ENCODE measurements at places on chromosomes 1 and 21.

DNA sequence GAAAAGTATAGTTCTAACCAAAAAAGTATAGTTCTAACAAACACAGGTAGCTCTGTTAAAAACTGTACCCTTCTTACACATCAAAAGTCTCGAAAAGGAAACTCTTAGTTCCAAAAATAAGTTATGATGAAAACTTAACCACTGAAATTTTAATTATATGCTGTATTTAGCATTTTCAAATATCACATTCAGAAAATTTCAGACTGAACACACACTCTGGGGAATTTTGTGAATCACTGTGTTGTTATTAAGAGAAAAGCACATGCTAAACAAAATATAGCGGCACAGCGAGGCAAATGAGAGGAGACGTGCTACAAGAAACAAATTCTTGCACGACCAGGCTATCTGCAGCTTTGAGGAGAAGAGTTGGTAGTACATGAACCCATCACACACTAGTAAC is 30.4 kb downstream of the VAV3 start:
- DNase-seq = no peak

DNA sequence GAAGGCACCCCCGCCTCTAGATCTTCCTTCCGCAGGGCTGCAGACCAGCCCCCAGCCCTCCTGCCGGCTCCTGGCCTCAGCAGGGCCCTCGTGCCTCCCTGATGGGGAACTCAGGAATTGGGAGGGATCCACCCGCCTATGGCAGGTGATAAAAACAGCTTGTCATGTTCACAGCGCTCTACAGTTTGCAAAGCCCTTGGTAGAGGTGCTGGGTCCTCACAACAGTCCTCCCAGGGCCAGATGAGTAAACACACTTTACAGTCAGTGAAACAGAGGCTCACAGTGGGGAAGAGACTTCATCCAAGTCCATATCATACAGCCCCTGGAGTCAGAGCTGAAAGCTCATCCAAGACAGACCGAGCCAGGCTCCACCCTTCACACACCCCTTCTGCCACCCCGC is 97.0 kb upstream of the IFFO2 start:
- DNase-seq = no peak

DNA sequence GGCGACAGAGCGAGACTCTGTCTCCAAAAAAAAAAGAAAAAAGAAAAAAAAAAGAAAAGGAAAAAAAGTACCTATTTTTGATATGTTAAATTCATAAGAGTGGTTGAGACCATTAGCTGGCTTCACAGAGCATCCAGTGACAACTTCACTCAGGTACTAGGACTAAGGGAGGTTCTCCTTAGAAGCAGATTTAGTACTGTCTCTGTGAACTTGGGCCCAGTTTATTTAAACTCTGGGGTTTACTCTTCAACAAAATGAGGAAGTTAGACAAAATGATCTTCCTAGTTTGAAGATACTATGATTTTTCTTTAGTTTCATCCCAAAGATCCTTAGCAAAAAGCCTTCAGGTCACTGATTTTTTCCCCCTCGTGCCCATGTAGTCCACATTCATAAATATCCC is 21.2 kb downstream of the MACO1 start:
- no peak for DNase-seq

DNA sequence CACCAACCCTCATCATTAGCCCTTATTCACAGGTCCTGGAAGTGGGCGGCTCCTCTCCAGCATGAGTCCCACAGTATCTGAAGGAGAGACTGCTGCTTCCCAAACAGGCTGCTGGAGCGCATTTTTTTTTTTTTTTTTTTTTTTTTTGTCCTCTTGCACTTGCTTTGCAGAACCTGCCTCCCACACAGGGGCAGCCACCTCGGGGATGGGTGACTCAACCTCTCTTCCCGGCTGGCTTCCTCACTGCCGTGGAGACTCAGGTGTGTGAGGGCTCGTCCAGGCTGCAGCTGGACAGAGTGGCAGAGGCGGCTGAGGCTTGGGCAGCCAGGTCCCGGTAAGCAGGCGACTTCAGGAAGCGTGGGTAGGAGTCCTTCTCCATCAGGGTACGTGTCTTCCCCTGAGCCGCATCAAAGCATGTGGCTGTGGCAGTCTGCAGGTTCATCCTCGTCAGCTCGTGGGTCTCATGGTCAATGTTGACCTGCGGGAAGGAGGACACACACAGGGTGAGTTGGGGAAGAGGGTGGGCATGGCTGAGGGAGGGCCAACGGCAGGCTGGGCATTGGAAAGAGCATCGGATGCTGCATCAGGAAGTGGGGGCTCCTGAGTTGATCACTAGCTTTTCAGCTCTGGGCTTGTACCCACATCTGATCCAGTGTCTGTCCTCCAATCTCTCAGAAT is 4.0 kb downstream of the RGS16 start:
- no peak for DNase-seq

DNA sequence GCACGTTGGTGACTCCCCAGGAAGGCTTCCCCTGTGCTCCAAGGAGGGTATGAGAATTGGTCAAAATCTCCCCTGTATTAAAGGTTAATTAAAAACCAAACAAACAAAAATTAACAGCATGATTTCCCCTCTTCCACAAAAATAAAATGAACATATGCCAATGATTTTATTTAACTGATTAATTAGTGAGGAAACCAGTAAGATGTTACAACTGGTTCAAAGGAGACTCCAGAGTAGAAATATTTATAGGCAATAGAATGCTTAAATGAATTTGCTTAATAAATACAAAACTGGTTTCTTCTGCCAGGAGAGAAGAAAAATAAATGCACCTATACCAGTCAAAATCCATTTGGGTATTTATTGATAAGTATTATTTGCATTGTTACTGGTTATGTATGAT is 249.5 kb upstream of the DEPDC1 start:
- no peak for DNase-seq

DNA sequence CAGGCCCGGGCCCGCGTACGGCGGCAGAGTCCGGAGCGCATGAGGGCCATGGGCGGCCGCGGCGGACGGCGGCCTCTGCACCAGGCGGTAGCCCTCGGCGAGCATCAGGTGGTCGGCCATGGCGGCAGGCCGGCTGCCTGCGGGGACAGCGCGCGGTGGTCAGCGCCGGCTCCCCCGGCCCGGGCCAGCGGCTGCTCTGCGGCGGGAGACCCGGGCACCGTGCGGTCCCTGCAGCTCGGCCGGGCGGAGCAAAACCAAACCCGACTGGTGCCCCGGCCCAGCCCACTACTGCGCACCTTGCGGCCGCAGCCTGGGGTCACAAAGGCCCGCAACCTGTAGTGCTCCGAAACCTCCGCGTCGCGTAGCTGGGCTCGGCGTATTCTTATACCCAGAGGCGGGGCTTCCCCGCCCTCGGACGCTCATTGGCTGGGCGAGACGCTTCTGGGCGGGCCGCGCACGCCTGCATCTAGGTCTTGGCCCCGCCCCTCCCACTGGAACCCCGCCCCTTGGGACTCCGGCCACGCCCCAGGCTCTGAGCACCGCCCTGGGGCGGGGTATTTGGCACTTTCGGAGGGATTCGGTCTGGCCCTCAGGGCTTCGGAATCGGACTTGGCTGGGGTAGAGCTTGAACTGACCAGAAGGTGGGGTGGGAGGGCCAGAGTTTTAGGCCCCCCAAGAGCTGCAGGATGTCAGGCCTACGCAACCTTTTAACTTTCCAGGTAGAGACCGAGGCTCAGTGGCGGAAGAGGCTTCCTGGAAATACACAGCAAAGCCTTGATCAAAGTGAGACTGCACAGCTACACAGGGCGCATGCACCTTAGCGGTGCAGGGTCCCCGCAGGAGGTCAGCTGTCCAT is at the start of gene CITED4:
Gene CITED4 (minus strand): TSS at position 356 of the 856 bp plus-strand sequence. CDS start 236 bp downstream, at position 120.
- DNase-seq = peak; percentile 96

- DNase-seq = no peak
Measured at GRCh38 chr1:169395955-169396354, 28.0 kb downstream of the BLZF1 start.

DNA sequence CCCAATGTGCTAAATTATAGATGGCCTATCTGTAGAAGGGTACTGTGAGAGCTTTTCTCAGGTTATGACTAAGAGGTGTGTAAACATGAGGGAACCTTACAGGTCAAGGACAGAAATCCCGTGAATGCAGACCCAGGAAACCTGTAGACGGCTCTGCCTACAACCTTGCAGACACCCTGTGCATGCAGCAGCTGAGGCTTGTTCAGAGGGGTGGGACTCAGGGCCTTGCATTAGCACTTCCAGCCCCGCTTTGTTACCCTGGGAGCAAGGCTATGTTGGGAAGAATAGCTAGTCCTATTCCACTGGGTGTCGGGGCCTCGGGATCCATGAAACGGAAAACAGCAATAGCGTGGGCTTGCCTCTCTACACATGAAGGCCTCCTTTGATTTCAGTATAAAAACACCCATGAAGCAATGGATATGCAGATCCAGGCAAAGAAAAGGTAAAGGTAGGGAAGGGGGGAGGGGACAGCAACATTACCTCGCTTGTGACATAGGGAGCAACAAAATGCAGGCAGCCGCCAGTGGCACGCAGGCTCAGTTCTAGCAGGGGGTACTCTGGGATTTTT is 9.5 kb upstream of the NDUFS5 start:
- DNase-seq = no peak

DNA sequence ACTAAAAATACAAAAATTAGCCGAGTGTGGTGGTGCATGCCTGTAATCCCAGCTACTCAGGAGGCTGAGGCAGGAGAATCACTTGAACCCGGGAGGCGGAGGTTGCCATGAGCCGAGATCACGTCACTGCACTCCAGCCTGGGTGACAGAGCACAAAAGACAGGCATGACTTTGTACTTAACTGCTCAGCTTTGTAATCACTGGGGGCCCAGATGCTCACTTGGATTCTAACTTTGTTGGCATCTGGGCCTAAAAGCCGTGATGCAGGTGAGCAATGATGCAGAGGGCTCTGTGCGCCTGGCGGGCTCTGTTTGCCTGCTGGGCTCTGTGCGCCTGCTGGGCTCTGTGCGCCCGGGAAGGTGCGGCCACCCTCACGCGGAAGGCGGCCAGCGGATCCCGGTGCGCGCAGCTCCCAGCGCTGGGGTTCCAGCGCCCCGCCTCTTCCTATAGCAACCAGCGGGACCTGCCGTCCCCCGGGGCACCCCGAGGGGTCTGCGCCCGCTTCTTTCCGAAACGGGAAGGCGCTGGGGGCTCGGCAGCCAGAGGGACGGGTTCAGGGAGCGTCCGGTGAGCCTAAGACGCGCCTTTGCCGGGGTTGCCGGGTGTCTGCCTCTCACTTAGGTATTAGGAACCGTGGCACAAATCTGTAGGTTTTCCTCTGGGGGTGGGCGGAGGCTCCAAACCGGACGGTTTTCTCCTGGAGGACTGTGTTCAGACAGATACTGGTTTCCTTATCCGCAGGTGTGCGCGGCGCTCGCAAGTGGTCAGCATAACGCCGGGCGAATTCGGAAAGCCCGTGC is 31.7 kb downstream of the PRMT2 start:
- no peak for DNase-seq

GRCh38 chr21:42097274-42097673 is 26.2 kb downstream of the UMODL1 start:
- no peak for DNase-seq

DNA sequence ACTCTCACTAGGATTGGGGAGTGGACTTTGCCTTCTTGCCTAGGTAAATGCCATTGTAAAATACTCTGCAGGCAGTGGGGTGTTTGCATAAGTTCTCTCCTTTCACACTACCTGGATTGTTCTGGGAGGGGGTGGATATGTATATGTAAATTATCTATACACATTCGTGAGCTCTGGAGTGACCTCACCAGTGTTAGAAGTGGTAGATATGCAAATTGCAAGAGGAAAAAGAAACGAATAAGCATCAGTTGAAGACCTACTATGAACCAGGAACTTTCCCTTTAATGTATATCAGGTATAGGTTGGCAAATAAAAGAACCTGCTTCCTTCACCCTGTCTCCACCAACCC is 1.5 kb upstream of the ARHGEF11 start:
- DNase-seq = no peak

- DNase-seq = no peak
Measured at GRCh38 chr1:115258302-115258866, 79.7 kb downstream of the NGF start.

- DNase-seq = no peak
Measured at GRCh38 chr1:152517237-152517811, 3.0 kb downstream of the CRCT1 start.
